ENCODE measurements at places on chromosomes 16 and 17. TPM values are rescaled to one million over a fixed set of nuclear protein-coding genes. Genes with fewer than 3 reads are reported as not detected.

Gene ZSCAN10
- polyA plus RNA-seq = not detected

Gene TBC1D3E
- not detected for polyA plus RNA-seq

Gene SLFN11
- polyA plus RNA-seq = 14.5 TPM

DNA sequence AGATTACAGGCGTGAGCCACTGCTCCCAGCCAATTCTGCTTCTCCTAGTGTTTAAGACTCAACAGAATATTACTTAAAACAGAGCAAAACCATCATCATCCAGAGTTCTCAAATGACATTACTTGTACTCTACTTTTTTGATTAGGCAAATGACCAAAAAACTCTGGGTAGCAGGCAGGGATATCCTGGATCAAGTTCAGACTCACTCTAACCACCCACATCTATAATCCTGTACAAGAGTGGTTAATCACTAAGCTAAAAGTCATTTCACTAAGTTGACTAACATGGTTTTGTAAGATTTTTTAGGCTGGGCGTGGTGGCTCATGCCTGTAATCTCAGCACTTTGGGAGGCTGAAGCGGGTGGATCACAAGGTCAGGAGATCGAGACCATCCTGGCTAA, 6.8 kb downstream of the NAE1 start:
- DNase-seq = no peak

DNA sequence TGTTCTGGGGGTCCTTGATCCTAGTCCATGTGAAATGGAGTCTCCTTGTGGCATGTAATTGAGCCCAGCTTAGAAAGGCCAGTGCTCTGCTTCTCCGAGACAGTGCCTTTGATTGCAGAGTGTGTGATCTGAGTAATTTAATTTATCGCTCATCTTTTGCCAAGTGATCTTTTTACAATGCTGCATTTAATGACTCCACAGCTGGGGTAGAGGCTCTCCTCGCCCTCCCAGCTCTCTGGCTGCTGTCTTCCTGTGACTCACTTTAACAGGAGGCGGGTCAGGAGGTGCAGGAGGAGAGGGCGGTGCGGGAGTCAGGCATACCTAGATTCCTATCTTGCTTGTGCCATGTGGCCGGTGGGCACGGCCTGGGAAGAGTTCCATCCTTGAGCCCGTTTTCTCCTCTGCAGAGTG, 113.4 kb upstream of the FOXF1 start:
- DNase-seq = peak; percentile 90

- DNase-seq = no peak
Observed at GRCh38 chr16:48501516-48502377, 108.2 kb downstream of the N4BP1 start.

Measured in BJ (cell line).